COR-L47 (cell line): ENCODE measurements at places on chromosomes 1 and 21.

DNA sequence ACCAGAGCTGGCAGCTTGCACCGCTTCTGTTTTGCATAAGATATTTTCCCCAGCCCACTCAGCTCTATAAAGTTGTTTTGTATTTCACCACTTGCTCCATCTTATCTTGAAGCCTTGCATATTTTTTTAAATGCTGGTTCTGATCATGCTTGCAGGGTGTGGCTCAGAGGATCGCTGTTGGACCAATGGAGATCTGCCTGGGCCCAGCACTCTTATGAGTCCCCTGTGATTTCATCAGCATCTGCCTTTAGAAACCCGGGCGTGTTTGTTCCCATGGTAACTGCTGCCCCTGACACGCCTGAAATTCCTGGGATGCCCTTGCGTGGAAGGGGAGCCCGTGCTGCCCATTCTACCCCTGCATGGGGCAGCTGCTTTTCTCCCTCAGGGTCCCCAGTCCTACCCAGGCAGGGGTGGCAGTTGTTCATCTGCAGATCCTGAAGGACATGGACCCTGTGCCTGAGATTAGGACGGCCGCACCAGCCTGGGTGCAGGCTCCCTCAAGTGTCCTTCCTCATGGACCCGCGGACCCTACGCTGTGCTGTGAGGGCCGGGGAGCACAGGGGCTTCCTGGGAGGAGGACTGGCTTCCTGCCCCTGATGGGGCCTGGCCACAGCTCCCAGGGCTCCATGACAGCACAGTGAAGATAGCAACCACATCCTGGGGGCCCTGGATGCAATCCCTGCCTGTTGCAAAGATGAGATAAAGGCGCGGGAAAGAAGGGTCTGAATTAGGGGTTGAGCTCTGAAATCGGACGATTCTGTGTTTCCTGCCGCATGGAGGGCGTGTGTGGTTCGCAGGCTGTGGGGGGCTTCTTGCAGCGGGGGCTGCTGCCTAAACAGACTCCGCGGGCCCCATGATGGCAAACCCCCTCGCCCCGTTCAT lies 226.5 kb downstream of the SDCCAG8 start:
- no peak for DNase-seq

DNA sequence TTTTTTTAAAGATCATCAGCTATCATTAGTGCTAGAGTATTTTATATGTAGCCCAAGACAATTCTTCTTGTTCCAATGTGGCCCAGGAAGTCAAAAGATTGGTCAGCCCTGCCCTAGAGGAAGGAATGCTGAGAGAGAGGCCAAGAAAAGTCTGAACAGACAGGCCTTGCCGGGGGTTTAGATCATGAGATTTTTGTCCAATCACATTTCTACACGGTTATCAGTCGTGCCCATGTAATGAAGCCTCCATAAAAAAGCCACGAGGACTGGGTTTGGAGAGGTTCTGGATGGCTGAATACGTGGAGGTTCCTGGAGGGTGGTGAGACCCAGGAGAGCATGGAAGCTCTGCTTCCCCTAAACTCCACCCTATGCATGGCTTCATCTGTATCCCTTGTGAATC lies 24.3 kb upstream of the ENO1 start:
- DNase-seq = no peak

- no peak for DNase-seq
These were observed 6.6 kb downstream of the CLSPN start for GRCh38 chr1:35763201-35763600.

GRCh38 chr1:212237651-212238050 lies 47.6 kb upstream of the PPP2R5A start:
- DNase-seq = no peak

DNA sequence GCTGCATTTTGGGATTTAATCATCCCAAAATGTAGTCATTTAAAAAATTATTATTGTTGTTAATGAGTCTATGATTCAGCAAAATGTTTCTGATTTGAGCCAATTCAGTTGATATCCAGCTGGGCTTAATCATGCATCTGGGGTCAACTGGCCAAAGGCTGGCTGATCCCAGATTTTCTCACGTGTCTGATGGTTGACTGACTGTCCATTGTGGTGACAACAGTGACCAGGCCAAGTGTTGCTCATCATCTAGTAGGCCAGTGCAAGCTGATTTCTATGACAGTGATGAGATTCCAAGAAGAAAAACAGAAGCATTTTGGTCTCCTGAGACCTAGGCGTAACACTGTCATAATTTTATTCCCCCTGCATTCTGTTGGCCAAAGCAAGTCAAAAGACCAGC lies 80.1 kb upstream of the ZC3H11B start:
- no peak for DNase-seq

GRCh38 chr1:16905868-16906702 lies 10.3 kb downstream of the RNU1-2 start:
- no peak for DNase-seq

- no peak for DNase-seq
These were observed 270.6 kb upstream of the ZRANB2 start for GRCh38 chr1:71351438-71351837.

DNA sequence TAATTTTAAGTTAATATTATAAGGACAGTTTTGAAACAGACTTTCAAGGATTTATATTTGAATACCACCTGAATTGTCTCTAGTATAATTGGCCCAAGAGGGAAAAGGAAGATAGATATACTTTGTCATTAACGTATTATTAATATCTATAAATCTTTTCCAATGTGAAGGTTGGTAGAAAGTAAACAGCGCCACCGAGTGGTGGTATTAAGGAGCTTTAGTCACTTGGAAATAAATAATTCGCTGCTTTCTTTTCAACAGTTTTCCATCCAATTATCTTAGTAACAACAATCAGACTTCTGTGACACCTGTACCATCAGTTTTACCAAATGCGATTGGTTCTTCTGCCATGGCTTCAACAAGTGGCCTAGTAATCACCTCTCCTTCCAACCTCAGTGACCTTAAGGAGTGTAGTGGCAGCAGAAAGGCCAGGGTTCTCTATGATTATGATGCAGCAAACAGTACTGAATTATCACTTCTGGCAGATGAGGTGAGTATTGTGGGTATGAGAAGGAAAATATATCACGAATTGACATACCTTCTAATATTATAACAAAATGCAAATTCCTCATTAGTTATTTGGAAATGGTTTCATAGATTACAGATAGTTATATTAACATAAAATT lies 37.7 kb downstream of the SH3GLB1 start:
- DNase-seq = peak; percentile 1

GRCh38 chr1:182739545-182739944 lies 50.0 kb upstream of the NPL start:
- DNase-seq = no peak

GRCh38 chr1:7255303-7256058 lies 470.2 kb downstream of the CAMTA1 start:
- no peak for DNase-seq

DNA sequence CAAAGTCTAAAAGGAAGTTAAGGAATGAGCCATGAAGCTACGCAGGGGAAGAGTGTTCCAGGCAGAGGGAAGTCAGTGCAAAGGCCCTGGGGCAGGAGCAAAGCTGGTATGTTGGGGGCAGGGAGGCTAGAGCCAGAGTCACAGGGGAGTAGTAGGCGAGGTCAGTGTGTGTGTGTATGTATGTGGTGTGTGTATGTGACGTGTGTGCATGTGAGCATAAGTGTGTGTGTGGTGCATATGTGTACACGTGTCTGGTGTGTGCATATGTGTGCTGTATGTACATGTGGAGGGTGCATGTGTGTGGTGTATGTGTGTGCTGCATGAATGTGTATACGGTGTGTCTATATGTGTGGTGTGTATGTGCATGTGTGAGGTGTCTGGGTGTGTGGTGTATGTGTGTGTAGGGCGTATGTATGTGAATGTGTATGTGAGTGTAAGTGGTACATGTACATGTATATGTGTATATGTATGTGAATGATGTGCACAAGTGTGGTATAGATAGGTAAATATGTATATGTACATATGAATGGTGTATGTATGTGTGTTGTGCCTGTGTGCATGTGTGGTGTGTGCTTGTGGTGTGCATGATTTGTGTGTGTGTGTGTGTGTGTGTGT lies 20.8 kb upstream of the NID1 start:
- no peak for DNase-seq

- DNase-seq = no peak
These were observed 10.0 kb downstream of the KDM5B start for GRCh38 chr1:202798260-202798659.

DNA sequence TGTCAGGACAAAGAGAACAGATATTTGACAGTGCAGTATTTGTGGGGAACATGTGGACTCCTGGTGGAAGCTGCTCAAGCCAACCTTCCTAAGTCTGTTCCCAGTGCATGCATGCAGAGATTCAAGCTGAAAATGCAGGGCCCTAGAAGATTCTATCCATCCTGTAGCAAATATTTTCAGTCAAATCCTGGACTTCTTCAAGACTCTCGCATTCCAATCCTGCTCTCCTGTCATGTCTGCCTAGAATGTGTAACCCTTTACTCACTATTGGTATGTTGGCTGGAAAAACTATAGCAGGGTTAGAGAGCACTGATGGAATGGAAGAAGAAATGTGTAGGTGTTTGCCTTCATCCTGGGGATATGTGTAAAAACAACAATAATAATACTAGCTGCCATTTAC lies 385.6 kb upstream of the PKN2 start:
- no peak for DNase-seq

DNA sequence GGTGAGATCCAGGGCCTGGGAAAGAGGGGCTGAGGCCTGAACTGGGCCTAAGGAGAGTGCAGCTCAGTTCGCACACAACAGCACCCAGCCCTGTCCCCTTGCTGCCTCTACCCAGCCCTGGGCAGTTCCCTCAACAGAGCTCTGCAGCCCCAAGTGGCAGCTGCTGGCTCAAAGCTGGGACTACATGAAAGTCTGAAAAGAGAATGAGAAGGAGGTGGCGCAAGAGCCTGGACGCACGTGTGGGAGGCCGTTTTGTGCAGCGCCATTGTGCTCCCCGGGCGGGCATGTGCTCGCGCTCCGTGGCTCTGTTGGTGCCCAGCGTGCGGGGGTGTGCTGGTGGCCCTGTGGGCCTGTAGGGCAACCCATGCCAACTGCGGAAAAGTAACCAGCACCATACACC lies 10.3 kb downstream of the GPR37L1 start:
- no peak for DNase-seq

DNA sequence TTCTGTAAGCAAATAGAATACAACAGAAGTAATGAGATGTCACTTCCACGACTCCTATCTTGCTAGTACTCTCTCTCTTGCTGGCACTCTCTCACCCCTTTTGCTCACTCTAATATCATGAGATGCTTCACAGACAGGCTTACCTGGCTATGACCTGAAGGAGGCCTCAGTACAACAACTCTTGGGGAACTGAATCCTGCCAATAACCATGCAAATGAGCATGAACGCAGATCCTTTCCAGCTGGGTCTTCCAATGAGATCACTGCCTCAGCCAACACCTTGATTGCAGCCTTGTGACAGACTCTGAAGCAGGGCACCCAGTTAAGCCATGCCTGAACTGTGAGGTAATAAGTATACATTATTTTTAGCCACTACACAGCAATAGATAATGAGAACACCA lies 53.1 kb upstream of the ADAR start:
- DNase-seq = no peak

DNA sequence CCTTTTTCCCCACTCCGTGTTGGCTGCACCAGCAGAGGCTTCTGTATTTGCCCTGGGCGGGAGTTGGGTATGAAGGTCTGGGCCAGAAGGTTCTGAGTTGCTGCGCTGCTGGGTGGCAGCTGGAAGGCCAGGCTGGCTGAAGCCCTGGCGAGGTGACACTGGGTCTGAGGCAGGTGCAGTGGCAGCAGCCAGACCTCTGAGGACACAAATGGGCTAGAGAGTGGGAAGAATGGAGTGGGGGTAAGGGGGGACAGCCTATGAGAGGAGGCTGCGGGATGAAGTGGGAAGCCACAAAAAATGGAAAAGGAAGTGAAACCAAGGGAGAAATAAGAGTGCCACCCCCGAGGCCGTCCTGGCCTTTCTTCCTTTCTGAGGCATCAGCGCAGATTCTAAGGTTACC lies 53.2 kb downstream of the STX6 start:
- no peak for DNase-seq

GRCh38 chr1:20723159-20723536 lies 5.3 kb upstream of the KIF17 start:
- no peak for DNase-seq

GRCh38 chr1:156128654-156129597 lies 14.4 kb downstream of the LMNA start:
- DNase-seq = no peak

DNA sequence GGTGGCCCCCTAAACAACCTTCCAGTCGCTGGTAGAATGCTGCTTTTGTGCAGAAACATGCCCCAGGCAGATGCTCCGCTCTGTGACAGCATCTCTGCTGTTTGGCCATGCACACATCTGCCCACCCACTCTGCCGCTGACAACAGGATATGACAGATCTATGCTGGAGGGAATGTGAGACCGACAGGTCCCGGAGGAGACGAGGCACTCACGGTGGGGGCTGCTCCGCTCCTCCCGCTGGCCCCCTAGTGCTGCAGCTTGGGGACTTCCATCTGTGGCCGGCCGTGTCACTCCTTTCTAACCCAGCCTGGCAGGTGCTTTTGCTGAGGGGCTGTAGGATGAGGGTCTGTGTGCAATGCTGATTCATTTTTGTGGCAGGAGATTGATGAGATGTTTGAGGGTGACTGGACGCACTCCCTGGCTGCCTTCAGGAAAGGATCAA lies 49.1 kb upstream of the DMRTB1 start:
- DNase-seq = no peak

DNA sequence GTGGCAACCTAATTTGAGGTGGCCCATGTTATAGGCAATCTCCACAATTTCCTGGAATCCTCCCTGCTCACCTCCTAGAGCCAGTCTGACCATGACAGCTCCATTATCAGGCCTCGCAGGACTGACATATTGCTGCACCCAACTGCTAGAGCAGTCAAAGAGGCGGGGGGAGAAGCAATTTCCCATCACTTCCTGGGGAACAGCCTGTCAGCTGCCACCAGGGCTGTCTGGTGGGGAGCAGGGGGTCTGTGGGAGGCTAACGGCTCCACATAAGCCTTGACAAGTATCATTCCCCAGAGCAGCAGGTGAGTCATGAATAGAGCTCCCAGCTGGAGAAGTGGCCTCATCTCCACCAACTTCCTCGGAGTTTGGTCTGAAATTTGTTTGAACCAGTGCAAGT lies 322.9 kb downstream of the MATN1 start:
- no peak for DNase-seq

- DNase-seq = no peak
These were observed 31.7 kb downstream of the SLC66A1 start for GRCh38 chr1:19343617-19344350.

- DNase-seq = no peak
These were observed 105.7 kb upstream of the PPP2R5A start for GRCh38 chr1:212179394-212180076.

- no peak for DNase-seq
These were observed 57.5 kb downstream of the TYW3 start for GRCh38 chr1:74790453-74790852.

- DNase-seq = no peak
These were observed 9.1 kb upstream of the MATN1 start for GRCh38 chr1:30732277-30732996.

- DNase-seq = peak; percentile 52
These were observed at the start of gene RAP1GAP for GRCh38 chr1:21669258-21670058. Gene RAP1GAP (minus strand): TSS chr1:21669357. CDS start chr1:21620032, 49,325 bp downstream.
